Activated T-cell treated with anti-CD3 and anti-CD28 coated beads, Interleukin-2, amount 50 U/mL, for 48 hours (primary cell): ENCODE measurements at places on chromosomes 1 and 21.

GRCh38 chr1:39003281-39003680, 12.2 kb downstream of the AKIRIN1 start:
- DNase-seq: no peak

GRCh38 chr1:4218619-4219018, 318.5 kb upstream of the C1orf174 start:
- no peak for DNase-seq

DNA sequence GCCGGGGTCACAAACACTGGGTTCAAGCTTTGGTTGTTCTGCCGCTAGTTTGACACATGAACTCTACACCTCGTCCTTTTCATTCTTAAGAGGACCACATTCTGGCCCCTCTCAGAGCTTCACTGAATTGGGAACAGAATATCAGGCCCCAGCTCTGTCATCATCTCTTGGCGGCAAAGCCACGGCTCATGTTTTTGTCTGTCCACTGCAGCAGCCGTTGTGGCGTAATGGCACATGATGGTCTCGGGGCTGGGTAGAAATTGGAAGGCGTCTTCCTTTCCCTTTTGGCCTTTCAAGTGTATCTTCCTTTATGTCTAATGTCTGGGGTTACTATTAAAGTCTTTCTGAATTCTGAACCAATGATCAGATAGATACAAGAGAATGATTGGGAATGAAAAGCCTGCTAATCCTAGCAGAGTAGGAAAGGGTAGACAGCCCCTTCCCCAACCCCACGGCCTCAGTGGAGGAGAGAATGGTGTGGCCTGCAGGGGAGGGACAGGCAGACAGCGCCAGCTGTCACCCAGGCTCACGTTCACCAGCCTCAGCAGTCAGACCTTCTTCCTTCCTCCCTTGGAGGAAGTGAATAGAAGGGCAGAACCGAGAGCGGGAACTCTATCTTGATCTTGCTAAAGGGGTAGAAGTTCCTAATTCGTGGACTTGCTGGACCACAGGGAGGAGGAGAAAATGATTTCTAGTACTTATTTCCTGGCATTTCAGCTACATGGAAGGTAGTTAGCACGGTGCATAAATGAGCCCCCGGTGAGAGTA, 498.1 kb downstream of the KIF26B start:
- DNase-seq: no peak

GRCh38 chr1:201694608-201695335, 134.2 kb upstream of the IPO9 start:
- no peak for DNase-seq

- no peak for DNase-seq
Observed at GRCh38 chr1:177794376-177794991, 175.4 kb downstream of the SEC16B start.

DNA sequence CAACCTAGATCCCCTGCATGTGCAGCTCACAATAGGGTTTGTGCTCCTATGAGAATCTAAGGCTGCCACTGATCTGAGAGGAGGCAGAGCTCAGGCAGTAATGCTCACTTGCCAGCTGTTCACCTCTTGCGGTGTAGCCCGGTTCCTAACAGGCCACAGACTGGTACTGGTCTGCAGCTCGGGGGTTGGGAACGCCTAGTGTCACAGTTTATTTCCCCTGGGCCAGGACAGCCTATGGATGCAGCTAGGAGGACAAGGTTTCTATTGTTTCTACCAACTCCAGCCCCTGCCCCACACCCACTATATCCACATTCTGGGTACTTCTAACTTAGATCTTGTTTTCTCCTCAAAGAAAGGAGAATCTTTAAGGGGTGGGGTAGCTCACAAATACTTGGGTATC, 58.7 kb upstream of the PRRC2C start:
- DNase-seq: no peak

GRCh38 chr1:86872086-86872485, 41.8 kb downstream of the SELENOF start:
- no peak for DNase-seq

- no peak for DNase-seq
Observed at GRCh38 chr1:66563941-66564630, 30.1 kb downstream of the SGIP1 start.

GRCh38 chr21:33018707-33019465, 6.8 kb upstream of the OLIG2 start:
- DNase-seq: no peak

DNA sequence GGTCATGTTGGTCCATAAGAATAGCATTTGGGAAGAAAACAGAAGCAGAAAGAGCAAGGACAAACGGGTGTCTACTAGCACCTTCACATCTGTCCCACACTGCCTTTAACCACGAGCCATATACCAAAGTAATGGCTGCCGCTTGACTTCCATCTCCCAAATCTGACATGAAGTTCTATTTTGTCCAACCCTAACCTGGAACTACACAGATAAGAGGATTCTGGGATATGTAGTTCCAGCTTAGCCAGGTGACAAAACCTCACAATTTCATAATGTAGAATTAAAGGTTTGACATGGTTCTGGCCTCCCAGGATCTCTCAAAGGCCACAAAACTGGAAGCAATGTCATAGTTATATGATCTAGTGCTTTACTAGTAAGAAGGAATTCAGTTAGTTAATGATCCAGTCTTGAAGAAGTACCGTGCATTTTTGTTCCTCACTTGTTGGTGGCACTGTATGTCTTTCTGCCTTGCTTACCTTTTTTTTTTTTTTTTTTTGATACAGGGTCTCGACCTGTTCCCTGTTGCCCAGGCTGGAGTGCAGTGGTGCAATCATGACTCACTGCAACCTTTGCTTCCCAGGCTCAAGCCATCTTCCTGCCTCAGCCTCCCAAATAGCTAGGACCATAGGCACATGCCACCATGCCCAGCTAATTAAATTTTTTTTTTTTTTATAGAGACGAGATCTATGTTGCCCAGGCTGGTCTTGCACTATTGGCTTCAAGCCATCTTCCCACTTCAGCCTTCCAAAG, 17.5 kb downstream of the PTGFRN start:
- no peak for DNase-seq

- DNase-seq: no peak
Observed at GRCh38 chr1:81424061-81424460, 376.7 kb upstream of the ADGRL2 start.

DNA sequence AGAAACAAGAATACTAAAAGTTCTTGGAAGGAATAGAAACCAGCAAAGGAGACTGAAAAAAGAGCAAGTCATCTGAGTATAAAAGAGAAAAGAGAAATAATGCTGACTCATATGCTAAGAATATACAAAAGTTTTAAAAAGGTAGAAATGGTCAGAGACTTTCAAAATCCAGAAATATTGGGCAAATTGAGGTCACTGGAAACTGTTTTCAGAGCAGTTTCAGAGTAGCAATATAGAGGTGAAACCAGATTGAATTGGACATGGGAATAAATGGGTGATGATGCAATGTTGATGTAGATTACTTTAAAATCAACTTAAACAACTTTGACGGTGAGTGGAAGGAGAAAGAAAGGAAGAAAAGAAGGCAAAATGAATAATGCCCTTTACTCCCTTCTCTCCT, 1.8 kb upstream of the RPS6KC1 start:
- no peak for DNase-seq

DNA sequence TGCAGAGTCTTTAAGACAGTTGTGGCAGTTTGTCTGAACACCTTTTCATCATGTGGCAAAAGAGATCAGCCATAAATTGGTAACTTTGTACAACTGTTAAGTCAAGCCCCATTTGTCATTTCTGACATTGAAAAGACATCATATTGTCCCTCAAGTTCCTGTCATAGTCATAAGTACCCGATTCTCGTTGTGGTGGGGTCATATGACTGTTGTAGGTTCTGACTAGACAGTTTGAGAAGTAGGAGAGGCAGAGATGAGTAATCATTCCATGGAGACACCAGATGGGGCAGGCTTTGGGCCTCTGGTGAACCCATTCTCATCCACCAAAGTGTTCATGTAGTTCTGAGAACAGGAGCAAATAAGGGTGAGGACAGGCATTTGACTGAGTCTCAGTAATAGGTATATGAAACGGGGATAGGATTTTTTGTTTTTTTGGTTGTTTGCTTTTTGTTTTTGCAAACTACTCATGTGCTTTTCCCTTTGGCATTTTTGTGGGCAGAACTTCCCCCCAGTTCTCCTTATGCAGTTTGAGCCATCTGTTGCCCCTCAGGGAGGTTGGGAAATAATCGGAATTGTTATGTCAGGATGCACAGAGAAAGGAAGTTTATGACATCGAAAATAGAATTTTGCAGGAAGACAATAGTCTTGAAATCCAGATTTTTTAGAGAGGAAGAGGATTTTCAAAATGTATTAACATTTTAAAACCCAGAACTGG, 86.9 kb upstream of the KCNE2 start:
- DNase-seq: peak; percentile 52

DNA sequence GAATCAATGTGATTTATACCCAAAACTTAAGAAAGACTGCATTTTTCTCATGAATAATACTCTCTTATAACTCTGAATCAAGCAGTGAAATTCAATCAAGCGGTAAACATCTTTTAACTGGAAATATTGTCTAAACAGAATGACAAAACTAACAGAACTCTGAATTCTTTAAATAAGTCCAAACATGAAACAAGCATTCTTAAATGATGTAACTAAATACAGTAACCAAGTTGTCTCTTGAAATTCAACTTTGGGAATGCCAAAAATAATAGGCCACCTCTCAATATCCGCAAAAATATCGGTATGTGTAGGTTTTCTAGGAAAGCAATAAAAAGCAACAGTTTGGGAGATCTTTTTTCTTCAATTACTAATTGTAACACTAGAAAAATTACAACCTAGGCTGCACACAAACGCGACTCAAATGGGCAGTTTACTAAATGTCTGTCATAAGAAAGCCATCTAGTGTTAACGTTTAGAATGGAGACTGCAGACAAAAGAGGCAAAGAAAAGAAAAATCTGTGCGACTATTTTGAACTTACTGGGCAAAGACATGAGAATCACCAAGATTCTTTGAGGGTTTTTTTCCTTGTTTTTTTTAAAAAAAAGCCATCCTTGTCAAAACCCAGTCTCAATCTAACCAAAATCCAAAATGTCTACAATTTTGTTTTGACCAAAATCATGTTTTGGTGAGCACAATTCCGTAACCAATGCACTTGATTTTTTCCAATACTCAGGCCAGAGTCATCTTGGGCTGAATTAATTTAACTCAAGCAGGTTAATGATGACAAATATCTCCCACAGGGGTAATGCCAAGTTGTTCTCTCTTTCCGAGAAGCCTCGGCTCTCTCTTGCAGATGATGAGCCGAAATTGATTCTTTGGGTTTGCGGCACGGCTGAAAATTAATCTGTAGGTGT, 1.3 kb downstream of the SIPA1L2 start:
- no peak for DNase-seq

- DNase-seq: no peak
Observed at GRCh38 chr1:35544976-35545375, 12.2 kb downstream of the KIAA0319L start.

- DNase-seq: no peak
Observed at GRCh38 chr1:20280341-20280740, 10.3 kb upstream of the VWA5B1 start.

DNA sequence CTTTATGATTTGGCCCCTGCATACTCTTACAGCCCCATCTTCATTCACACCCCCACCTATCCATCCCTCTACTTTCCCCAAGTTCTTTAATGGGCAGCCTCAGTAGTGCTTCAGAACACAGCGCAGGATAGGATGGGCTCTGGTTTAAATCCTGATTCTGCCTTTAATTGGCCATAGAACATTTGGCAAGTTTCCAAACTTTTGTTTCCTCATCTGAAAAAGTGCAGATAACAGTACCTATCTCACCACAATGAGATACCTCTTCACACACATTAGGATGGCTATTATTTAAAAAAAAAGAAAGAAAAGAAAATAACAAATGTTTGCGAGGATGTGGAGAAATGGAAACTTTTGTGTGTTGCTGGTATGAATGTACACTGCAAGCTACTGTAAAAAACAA, 142.5 kb upstream of the VANGL1 start:
- no peak for DNase-seq

DNA sequence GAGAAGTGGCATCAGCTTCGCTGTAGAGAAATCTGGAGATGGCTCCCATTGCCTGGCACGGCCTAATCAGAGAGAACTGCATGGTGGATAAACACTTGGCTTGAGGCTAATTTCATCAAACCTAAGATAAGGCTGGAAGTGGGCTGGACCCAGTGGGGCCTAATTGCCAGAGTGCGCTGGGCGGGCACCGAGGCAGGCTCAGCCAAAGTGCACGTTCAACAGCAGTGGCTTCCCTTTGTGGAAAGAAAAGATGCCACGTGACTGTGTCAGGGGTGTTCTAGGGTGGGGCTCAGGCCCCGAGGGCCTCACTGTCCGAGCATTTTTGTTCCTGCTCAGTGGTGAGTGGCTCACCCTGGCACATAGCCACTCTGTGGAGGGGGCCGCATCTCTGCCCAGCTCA, 5.8 kb downstream of the PLCH2 start:
- no peak for DNase-seq

DNA sequence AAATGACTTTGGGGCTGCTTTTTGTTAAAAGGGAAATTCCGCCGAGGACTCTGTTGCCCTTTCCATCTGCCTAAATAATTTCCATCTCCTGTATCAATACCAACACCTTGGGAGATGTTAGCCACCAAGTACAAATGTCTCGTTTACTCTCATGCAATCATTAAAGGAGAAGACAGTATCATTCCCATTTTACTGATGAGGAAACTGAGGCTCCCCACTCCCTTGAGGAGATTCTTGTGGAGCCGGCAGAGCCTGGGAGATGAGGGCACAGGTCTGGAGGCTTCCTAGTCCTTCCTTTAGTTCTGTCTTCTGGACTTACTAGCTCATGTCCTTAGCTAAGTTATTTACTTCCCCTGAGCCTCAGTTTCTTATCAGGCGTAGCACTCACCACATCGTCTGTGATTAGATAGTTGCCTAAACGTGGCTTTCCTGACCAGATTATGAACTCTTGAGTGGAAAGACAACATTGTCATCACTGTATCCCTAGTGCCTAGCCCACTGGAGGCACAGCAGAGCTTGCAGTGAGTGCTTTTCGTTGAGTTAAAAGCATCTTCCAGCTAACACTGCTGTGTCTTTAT, 81.6 kb downstream of the ADSS2 start:
- no peak for DNase-seq

- DNase-seq: no peak
Observed at GRCh38 chr1:186950547-186950946, 121.8 kb downstream of the PLA2G4A start.

- DNase-seq: no peak
Observed at GRCh38 chr1:21244986-21245687, 45.1 kb downstream of the ECE1 start.

DNA sequence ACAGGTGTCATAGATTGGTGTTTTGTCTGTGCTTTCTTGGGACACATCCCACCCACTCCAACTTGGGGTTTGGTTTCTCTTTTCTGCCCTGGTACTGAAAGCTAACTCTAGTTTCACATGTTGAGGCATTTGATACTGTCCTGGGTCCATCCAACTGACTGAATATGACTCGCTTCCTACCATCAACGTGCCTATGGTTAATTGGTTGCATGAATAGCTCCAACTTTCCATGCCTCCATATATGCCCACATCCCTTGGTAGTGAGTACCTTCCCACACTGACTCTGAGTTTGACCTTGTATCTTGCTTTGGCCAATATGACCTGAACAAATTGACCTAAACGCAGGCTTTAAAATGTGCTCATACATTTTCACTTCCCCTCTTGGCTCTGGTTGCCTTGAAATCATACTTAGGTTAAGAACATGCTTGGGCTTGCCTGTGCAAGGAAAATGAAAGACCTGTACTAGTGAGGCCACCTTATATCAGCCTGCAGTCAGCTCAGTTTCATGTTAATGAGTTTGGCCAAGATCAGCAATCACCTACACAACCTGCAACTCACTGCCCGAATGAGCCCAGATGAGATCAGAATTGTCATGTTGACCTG, 81.0 kb upstream of the KCNK2 start:
- DNase-seq: no peak
